ENCODE measurements at places on chromosomes 4 and X.

GRCh38 chr4:7254736-7255487 lies 62.6 kb downstream of the SORCS2 start:
- DNase-seq: no peak

GRCh38 chr4:71406459-71406963 lies 67.7 kb downstream of the SLC4A4 start:
- DNase-seq: no peak

- no peak for DNase-seq
These were observed 10.1 kb downstream of the FGFRL1 start for GRCh38 chr4:1021386-1022050.

GRCh38 chr4:176792326-176793059 lies at the start of gene VEGFC:
Gene VEGFC, minus strand, starts transcription at chr4:176792922. Its CDS starts 611 bp downstream, at chr4:176792311.
- DNase-seq: peak; percentile 9

DNA sequence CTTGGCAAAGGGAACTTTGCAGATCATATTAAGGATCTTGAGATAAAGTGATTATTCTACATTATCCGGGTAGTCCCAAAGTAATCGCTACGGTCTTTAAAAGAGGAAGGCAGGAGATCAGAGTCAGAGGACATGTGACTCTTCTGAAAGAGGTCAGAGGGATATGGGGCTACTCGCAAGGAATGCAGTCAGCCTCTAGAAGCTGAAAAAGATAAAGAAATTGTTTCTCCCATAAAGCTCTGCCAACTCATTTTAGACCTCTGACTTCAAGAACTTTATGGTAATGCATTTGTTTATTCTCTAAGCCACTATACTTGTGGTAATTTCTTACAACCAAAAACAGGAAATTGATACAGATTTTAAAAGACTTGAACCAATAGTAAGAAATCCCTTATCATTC lies 48.6 kb downstream of the NPY5R start:
- DNase-seq: no peak

DNA sequence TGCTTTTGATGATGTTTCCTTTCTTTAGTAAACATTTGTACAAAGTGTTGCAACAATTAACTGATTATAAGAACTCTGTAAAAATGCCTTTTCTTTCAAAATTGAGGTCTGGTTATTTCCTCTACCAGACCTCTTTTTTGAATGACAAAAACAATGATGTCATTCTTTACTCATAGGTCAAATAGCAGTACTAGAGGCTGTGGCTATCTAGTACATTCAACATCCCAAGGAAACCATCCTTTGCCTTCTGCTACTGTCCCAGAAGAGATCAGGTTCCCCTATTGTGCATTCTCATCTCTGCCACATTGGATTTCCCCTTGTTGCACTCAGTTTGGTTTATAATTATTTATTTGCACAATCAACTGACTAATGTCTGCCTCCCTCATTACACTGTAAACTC lies 19.1 kb upstream of the MAD2L1 start:
- DNase-seq: no peak

GRCh38 chrX:137227151-137227550 lies 193.4 kb upstream of the GPR101 start:
- no peak for DNase-seq

DNA sequence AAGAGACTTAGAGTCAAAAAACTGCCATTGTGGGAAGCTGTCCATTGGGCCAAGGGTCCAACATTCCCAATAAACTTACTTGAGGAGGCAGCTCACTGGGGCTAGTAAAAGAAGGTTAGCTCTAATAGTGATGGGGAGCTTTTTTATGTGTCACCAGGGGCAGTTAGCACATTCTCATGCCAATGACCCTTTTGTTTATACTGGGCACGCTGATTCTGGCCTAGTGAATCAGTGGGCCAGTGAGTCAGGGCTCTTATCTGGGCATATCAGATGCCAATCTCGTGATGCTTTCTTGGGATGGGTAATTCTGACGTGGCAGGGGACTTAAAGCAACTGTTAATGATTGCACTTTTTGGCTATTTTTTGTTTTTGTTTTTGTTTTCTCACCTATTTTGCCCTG lies 27.8 kb downstream of the TCEAL1 start:
- DNase-seq: no peak

GRCh38 chr4:120923207-120923522 lies 639 bp upstream of the PRDM5 start:
- DNase-seq: no peak

- no peak for DNase-seq
These were observed 345.1 kb downstream of the ARHGAP10 start for GRCh38 chr4:148076964-148077363.

DNA sequence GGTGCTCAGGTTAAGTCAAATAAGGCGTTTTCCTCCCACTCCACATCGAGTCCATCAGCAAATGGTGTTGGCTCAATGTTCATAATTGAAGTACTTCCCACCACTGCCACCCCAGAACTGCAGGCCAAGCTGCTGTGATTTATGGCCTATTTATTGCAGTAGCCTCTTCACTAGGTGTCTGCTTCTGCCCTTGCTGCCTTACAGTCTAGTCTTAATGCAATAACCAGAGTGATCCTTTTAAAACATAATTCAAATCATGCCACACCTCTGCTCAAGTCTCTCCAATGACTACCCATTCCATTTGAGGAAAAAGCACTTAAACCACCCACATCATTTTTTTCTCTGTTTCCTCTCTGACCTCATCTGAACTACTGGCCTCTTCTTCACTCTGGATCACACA lies 220.3 kb downstream of the KCNIP4 start:
- no peak for DNase-seq

- DNase-seq: peak; percentile 91
These were observed 4.8 kb upstream of the PRICKLE3 start for GRCh38 chrX:49190821-49191573.

GRCh38 chr4:145822581-145822980 lies 116.0 kb downstream of the ZNF827 start:
- no peak for DNase-seq

- no peak for DNase-seq
These were observed 139.6 kb downstream of the IDS start for GRCh38 chrX:149365552-149365951.

GRCh38 chrX:14309431-14309830 lies 219.9 kb upstream of the GLRA2 start:
- DNase-seq: no peak

- DNase-seq: no peak
These were observed 495.2 kb downstream of the NLGN4X start for GRCh38 chrX:5733501-5733900.

DNA sequence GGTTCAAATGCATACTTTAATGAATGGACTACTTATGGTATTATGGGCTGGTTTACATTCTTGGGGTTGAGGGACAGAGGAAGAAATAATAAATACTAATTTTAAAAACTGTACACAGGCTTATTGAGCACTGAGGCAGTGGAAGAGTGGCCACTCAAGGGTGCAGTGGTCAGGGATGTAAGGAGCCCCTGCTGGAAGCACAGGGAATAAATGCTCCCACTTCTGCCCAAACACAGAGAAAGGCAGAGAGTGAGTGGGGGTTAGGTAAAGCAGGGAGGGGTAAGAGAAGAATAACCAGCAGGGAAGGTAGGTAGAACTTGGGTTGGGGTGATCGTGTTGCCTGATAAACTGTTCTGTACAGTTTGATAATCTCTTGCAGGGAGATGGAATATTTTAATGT lies 60.0 kb downstream of the GAB1 start:
- DNase-seq: no peak

DNA sequence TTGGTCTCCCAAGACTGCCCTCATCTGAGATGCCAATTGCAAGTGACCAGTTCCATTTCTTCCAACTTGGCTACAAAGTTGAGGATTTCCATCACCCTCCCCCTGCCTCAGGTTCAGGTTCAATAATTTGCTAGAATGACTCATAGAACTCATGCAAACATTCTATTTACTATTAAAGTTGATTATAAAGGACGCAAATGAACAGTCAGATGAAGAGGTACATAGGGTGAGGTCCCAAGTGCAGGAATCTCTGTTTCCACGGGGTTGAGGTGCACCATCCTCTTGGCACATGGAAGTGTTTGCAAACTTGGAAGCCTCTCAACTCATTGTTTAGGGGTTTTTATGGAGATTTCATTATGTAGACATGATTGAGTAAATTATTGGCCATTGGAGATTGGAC lies 41.0 kb downstream of the FGFBP1 start:
- DNase-seq: no peak

DNA sequence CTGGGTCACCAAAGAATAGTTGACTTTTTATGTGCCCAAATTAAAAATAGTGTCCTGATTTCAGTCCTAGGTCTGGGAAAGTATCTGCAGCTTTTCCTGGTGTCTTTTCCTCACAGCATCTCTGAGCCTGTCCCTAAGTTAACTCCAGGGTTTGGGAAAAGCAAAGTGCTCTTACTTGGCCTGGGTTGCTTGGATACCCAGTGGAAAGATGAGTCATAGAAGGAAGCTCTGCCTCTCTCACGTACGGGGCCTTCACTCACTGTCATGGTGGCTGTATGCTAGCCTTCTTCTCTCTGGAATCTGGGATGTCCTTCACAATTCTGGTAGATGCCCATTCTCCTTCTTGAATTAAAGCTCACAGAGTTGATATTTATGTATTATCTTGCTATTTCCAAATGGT lies 607.3 kb downstream of the ANKRD50 start:
- DNase-seq: no peak

GRCh38 chrX:154084449-154085300 lies 12.8 kb downstream of the MECP2 start:
- DNase-seq: no peak

GRCh38 chrX:150362599-150363481 lies at the start of gene MAMLD1:
Gene MAMLD1, plus strand, starts transcription at chrX:150363317. Its CDS starts 82,200 bp downstream, at chrX:150445517.
- DNase-seq: peak; percentile 65

- no peak for DNase-seq
These were observed 69.3 kb upstream of the HELT start for GRCh38 chr4:184949020-184949419.

DNA sequence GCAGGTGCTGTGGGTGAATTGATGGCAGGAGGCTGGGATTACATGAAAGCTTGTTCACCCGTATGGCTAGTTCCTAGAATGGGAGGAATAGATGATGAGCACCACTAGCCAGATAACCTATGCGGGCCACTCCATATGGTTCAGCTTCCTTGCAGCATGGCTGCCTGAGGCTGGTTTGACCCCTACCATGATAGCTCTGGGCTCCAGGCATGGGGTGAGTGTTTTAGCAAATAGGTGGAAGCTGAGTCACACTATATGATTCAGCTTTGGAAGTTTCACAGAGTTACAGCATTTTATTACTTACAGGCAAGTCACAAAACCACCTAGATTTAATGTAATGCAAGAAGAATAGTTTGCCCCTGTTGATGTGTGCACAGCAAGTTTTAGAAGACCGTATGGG lies 603.2 kb downstream of the STIM2 start:
- no peak for DNase-seq

DNA sequence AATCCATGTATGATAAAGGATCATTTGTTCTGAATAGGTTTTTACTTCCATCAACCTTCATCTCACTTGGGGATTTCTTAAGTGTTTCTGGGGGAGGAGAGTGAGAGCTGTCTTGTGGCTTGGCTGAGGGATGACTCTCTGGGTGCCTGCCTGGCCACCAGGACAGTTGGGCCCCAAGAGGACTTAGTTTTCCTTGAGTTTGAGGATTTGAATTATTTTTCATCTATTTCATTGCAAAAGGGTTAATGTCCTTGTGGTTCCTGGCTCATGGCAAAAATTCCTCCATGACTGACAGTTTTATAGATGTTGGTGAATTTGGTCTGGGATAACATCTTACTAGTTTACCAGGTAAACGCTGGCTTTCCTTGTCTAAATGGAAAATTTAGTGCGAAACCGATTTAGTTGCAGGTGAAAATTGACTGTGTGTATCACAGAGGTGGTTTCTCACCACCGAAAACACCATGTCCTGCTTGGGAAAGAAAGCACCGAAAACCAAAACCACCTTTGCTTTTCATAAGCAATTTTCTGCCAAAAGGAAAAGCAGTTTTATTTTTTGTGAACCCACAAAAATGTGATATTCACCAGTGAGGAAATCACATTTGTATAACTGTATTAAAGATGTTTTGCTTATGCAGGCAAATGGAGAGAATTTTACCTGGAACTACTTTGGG lies 331.3 kb upstream of the SFRP2 start:
- DNase-seq: no peak

- DNase-seq: no peak
These were observed 204.3 kb downstream of the VEGFC start for GRCh38 chr4:176588436-176588835.

GRCh38 chrX:21479695-21480270 lies 105.6 kb downstream of the CNKSR2 start:
- DNase-seq: peak; percentile 18

GRCh38 chr4:130393642-130394041 lies 1297.7 kb downstream of the C4orf33 start:
- no peak for DNase-seq

GRCh38 chrX:71198066-71198465 lies 25.0 kb upstream of the GJB1 start:
- DNase-seq: no peak

DNA sequence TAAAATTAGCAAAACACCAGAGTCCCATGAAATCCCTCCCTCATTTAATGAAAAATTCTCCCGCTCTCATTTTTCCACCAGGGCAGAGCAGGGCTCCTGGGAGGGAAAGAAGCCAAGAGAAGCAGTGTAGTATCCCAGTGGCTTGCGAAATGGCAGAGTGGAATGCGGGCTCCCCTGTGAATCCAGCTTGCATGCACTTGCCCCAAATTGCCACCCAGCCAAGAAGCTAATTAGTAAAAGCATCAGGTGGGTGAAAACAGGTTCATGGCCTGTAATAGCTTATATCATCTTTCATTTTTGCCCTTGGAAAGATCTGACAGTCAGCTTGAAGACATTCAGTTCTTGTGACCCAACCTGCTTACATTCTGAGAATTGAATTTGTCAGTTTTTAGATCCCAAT lies 10.1 kb downstream of the AMOT start:
- no peak for DNase-seq

GRCh38 chr4:168605411-168605810 lies 108.6 kb downstream of the PALLD start:
- DNase-seq: no peak

GRCh38 chr4:174317531-174317930 lies 33.8 kb downstream of the CEP44 start:
- no peak for DNase-seq

DNA sequence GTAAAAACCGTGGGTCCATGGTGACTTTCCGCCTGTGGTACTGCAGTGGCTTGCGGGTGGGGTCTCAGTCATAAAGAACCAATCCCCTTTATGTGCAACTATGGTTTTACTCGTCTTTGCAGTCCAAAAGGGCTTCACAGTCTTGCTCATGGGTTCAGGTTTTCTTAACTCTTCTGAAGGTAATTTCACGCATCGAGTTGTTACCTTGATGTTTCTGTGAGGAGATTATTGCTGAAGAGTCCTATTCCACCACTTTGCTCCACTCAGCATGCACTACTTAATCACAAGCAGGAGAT lies 41.5 kb downstream of the F8 start:
- no peak for DNase-seq

DNA sequence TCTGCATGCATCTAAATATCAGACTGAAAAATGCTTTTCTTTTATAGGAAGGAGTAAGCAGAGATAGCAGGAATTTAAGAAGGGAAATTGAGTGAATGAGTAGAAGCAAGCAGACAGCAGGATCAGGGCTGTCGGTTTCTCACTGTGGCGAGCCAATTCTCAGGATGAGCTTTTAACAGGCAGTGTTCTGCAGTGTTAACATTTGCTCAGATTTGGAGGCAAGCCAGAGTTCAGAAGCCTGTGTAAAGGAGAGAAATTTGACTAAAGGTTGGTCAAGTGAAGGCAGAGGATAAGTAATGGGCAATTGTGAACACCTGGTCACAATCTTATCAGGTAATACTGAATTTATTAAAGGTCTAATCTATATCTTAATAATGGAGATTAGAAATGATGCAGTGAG lies 133.3 kb upstream of the MAGEB16 start:
- DNase-seq: no peak
